Stimulated activated CD8-positive, alpha-beta memory T cell treated with anti-CD3 and anti-CD28 coated beads, Interleukin-4, amount 100 ng/mL, for 48 hours (primary cell): ENCODE measurements at places on chromosomes 12 and 14.

GRCh38 chr14:23094666-23095195, at the start of gene ACIN1:
Gene ACIN1 (minus strand): TSS chr14:23095136. CDS start chr14:23095112, 24 bp downstream.
- peak; percentile 80 for DNase-seq

DNA sequence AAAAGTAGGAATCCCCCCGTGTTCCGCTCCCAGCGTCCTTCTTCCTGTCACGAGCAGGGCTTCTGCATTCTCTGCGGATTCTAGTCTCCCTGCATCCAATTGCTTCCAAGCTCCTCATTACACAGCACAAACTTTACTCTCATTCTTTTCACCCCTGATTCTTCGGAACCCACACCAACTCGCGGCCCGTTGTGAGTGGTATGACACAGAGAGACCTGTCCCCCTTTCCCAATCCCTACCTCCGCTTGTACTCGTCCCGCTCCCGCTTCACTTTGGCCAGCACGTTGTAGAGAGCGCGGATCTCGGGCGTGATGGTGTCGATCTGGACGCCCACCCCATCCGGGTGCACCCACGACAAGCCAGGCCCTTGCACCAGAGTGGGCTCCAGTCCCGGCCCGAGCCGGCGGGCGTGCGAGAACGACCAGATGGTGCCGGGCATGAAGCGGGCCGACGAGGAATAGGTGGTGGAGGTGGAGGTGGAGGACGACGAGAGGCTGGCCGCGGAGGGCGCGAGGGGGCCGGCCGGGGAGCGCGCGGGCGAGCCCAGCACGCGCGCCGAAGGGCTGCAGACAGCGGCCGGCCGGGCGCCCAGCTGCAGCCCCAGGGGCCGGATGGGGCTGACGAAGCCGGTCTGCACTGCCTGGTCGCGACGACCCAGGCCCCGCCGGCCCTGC, 687 bp downstream of the IFFO1 start:
- DNase-seq, result peak; percentile 47

- no peak for DNase-seq
These were observed 231.5 kb downstream of the SLC15A4 start for GRCh38 chr12:128592220-128592744.

- DNase-seq, result no peak
These were observed 274.7 kb downstream of the FOXN3 start for GRCh38 chr14:89142366-89142765.

DNA sequence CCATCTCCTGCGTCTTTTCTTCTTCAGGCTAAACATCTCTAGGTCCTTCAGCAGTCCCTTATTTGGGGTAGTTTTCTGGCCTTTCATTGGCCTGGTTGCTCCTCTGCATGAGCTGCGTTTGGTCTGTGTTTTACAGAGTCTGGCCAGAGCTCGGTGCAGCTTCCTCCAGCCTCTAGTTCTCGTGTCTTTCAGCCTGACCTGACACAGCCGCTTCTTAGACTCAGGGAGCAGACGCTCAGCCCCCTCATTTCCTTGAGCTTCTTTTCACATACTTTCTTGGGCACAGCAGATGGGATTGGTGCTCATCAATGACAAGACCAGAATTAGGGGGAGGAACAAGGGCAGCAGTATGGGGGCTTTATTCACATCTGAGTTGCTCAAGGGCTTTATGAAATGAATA, 13.6 kb upstream of the GSG1 start:
- DNase-seq, result no peak

DNA sequence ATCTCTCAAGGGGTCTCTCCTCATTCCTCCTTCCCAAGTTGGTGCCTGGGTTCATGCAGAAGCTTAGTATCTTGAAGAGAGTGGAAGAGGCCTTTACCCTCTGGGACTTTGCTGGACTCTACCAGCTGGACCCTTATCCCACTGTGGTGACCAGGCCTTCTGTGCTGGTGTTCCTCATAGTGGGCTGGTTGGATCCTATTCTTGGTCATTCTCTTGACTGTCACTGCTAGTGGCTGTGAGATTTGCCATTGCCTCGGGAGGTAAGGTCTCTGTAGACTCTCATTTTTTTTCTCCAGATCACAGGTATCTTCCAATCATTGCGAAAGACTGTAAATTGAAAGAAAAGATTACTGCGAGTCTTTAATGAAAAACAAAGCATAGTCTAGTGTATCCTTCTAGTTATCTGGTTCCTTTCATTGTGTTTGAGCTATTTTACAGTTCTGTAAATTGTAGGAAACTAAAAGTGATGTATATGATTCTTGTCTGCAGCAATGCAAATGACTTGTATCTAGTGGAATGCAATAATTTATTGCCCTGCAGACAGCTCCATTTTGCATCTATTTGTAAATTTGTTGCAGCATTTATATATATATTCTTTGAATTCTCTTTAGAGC, 217.9 kb downstream of the AEBP2 start:
- DNase-seq, result no peak

DNA sequence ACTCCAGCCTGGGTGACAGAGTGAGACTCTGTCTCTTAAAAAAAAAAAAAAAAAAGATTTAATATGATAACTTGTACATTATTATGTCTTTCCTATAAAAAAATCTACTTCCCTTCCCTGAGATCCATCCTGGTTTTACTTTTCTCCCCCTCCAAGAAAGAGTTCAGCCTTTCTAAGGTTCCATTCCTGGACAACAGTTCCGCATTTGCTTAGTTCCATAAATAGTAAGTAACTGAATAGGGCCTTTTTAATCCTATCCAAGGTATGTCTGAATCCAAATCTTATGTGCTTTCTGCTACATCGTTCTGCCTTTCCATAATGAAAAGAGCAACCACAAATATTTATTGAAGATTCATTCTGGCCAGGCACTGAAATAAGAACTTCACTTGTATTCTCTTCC, 187.8 kb downstream of the DACT1 start:
- no peak for DNase-seq

GRCh38 chr12:127145241-127145928, 1121.6 kb upstream of the TMEM132C start:
- DNase-seq, result no peak

DNA sequence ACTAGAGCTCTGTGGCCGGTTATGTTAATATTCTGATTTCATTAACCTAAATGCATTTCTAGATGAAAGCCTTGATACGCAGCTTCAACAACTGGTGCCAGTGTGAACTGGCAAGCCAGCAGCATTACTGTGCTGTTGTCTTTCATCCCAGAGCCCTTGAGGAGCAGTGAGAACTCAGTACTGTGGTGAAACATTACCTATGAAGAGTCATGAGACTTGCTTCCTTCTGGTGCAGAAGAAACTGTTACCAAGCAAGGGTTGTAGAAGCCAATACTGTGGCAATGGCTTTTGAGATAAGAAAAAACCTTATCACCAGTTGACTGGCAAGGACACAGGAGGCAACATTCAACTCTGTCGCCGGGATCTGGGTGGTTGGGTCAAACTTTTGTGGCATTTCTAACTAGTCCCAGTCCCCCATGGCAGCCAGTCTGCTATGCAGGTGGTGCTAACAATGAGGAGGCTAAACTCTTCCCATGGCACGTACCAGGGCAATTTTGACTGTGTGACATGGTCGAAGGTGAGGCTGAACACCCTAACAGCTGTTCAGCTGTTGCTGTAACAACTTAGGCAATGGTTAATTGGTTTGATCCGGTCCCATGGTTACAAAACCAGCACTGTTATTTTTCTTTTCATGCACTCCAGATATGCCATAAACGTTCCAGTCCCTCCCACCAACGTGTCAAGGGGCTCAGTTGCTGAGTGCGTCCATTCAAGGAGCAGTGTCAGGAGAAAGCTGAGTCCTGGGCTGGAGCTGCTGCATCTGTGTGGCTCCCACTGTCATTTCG, 12.6 kb upstream of the LGALS3 start:
- no peak for DNase-seq

- DNase-seq, result no peak
These were observed 5.1 kb downstream of the DPPA3 start for GRCh38 chr12:7716381-7716780.

- no peak for DNase-seq
These were observed 50.6 kb downstream of the PPP2R5C start for GRCh38 chr14:101812071-101812470.

DNA sequence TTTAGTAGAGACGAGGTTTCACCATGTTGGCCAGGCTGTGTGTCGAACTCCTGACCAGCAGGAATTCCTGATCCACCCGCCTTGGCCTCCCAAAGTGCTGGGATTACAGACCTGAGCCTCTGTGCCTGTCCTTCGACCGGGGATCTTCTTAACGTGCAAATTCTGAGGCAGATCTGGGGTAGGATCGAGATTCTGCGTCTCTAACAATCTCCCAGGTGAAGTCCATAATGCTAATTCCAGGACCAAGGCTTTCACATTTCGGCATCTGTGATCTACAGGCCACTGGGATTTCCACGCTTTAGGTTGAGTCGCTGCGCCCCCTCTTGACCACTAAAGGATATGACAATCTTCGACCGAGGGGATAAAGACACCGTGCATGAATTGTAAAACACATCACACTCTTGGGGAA, 24.8 kb downstream of the FOS start:
- DNase-seq, result peak; percentile 69

GRCh38 chr12:90120627-90121026, 412.0 kb upstream of the ATP2B1 start:
- DNase-seq, result no peak

GRCh38 chr12:30965613-30965985, 39.1 kb downstream of the TSPAN11 start:
- DNase-seq, result no peak

GRCh38 chr12:5507944-5508343, 76.0 kb downstream of the NTF3 start:
- no peak for DNase-seq

- no peak for DNase-seq
These were observed 125.3 kb upstream of the PWP1 start for GRCh38 chr12:107560165-107560898.

DNA sequence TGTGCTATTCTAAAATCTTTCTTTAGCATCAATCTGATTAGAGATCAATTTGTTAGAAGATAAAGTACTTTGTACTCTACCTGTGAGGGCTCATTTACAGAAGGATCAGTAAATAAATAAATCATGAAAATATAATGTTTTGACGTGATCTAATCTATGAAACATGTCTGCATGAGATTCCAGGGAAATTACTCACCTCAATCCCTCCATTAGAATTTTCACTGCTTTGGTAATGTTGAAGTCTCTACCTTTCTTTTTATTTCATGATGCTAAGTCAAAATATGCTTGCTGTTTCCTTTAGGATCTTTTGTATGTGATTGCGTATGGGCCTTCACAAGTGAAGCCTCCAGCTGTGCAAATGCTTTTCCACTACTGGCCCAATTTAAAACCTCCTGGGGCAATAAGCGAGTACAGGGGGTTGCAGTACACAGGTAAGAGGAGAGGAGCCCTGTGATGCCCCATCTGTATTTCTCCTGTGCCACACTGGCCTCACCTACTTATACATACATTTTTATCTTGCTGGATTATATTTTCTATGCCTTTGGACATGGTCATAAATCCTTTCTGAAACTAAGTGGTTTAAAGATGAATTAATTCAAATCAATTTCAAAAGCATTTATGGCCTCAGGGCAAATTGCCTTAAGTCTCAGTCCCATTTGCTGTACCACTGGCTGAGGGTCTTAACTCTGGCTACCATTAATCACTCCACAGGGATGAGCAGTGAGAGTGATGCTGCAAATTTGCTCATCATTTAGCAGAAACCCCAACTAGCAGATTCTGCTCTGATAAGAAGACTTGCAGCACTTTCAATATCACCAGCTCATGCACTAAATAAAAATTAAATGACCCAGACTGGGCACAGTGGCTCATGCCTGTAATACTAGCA, 66.4 kb downstream of the UNC79 start:
- DNase-seq, result no peak

DNA sequence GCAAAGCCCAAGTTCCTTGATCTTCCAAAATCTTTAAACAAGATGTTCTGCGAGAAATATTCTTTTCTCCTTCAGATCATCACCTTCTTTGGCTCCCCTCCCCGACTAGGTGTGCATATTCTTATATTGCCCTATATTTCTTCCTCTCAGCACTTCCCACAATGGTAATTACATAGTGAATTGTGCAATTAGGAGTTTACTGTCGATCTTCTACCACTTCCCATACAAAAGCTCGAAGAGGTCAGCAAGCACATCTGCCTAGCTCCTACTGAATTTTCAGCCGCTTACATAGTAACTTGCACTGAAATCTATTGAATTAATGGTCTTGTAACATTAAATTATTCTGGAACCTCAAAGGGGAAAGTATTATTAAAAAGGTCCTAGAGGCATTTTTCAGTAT, 16.7 kb downstream of the OSBPL8 start:
- no peak for DNase-seq

DNA sequence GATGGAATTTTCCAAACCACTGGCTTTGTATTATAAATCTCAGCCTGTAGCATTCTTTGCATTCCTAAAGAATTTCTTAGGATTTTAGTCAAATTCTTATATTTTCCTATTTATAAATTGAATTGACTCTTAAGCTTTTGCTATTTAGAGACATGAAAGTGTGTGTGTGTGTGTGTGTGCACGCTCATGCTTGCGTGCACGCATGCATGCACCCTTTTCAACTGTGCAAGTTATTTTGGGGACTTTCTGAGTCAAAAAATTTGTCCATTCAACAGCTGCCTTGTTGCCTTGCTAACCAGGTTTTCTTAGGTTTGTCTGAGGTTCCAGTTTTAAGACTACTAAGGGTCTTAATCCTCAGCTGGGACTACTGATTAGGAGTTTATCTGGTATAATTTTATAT, 42.6 kb downstream of the GPATCH2L start:
- no peak for DNase-seq

DNA sequence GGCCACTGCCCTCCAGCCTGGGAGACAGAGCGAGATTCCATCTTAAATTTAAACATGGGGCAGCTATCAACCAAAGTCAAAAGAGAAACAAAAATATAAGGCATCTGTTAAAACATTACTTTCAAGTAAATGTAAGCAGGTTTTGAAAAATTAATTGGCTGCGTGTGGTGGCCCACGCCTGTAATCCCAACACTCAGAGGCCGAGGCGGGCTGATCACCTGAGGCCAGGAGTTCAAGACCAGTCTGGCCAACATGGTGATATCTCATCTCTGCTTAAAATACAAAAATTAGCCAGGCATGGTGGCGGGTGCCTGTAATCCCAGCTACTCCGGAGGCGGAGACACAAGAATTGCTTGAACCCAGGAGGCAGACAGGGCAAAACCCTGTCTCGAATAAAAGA, 82.7 kb downstream of the PLEKHA5 start:
- DNase-seq, result no peak

- no peak for DNase-seq
These were observed 2.3 kb upstream of the DUSP6 start for GRCh38 chr12:89354612-89355067.

DNA sequence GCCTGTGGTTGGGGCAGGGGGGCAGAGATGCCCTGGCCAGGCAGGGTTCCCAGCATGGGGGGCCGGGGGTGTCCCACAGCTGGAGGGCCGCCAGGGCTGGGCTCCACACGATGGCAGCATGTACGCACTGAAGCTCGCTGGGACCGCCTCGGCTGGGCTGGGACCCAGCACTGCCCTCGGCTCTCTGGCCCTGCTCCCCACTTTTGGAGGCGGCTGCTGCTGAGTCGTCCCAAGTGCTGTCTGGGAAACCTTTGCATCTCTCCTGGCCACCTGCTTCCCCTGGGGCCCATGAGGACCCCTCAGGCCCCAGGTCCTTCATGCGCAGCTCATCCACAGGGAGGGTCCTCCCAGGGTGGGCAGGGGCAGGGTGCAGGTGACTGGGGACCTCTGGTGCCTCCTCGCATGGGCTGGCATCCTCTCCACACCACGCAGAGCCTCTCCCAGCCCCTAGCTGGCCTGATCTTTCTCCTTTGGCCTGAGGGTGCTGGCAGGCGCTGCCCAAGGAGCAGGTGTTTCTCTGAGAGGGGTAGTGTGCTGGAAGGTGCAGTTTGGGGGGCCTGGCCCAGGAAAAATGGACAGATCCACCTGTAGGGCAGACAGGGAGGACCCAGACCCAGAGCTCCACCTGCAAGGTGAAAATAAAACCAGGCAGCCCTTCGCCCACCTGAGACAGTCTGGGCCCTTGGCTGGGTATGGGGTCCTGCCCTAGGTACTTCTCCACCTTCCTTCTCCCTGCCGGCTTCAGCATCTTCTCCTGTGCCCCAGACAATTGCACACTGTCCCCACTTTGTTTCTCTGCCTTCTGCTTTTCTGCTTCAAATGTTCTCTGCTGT, 46.9 kb downstream of the DLK1 start:
- DNase-seq, result no peak
